PC-9 (cell line): ENCODE measurements at places on chromosomes 4 and X. TPM values are rescaled to one million over a fixed set of nuclear protein-coding genes. Genes with fewer than 3 reads are reported as not detected.

GRCh38 chr4:93788712-93789111 lies 39.8 kb upstream of the ATOH1 start:
- H3K27me3 ChIP-seq, result no peaks in the 10 kb centered on the region
- H3K27ac ChIP-seq, result no peak overlapping the region
- H3K4me1 ChIP-seq, result no peaks in the 10 kb centered on the region
- no peak overlapping the region for H3K4me3 ChIP-seq

- H3K27me3 ChIP-seq, result no peaks in the 10 kb centered on the region
- no peak overlapping the region for H3K4me3 ChIP-seq
- no peak for DNase-seq
- H3K4me1 ChIP-seq, result peaks cover 44% of the 10 kb centered on the region
Observed at GRCh38 chr4:41572516-41572915, 34.6 kb downstream of the LIMCH1 start.

DNA sequence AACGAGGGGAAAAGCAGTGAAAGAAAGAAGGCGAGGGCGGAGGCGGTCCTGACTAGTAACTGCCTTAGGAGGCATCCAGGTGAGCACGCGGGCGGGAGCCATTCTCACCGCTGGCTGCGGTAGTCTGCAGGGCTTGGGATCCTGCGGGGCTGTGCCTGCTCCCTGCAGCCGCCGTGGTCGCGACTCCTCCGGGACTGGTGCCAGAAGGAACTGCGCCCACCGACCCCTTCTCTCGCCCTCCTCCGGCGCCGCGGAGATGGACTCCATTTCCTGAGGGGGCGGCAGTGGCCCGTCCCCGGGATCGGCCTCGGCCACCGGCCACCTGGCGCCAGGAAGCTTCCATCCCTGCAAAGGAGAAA lies 543 bp downstream of the NFXL1 start:
- H3K4me1 ChIP-seq, result peaks cover 17% of the 10 kb centered on the region
- H3K27ac ChIP-seq, result peak overlapping the region; percentile 84
- DNase-seq, result no peak
- no peaks in the 10 kb centered on the region for H3K27me3 ChIP-seq
- peaks cover 22% of the 10 kb centered on the region for H3K36me3 ChIP-seq
- peak overlapping the region; percentile 80 for H3K4me3 ChIP-seq

DNA sequence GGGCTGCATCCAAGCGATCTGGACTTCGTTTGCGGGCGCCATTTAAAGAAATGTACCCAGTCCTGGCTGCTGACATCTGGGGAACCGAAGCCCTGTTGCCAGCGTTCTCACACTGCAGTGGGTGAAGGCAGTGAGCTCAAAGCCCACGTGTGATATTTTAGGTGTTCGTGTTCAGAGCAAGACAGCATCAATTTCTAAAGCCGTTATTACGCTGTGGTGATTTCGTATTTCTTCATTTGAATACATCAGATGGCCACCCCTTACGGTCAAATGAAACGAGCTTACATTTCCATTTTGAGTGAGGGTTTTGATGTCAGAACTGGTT lies 376 bp upstream of the C4orf36 start:
- H3K27me3 ChIP-seq, result no peaks in the 10 kb centered on the region
- DNase-seq, result no peak
- H3K36me3 ChIP-seq, result no peaks in the 10 kb centered on the region
- H3K27ac ChIP-seq, result peak overlapping the region; percentile 95
- peak overlapping the region; percentile 71 for H3K4me3 ChIP-seq
- peaks cover 8% of the 10 kb centered on the region for H3K4me1 ChIP-seq

- H3K36me3 ChIP-seq, result no peaks in the 10 kb centered on the region
- no peak for DNase-seq
- no peaks in the 10 kb centered on the region for H3K4me1 ChIP-seq
Observed at GRCh38 chr4:22179124-22179874, 230.7 kb upstream of the KCNIP4 start.

GRCh38 chrX:10031746-10032145 lies 64.6 kb downstream of the CLDN34 start:
- peaks cover 9% of the 10 kb centered on the region; the same call in 1 of the 2 replicates for H3K4me1 ChIP-seq
- H3K36me3 ChIP-seq, result no peaks in the 10 kb centered on the region
- H3K27ac ChIP-seq, result no peak overlapping the region
- H3K4me3 ChIP-seq, result no peak overlapping the region
- H3K27me3 ChIP-seq, result no peaks in the 10 kb centered on the region

DNA sequence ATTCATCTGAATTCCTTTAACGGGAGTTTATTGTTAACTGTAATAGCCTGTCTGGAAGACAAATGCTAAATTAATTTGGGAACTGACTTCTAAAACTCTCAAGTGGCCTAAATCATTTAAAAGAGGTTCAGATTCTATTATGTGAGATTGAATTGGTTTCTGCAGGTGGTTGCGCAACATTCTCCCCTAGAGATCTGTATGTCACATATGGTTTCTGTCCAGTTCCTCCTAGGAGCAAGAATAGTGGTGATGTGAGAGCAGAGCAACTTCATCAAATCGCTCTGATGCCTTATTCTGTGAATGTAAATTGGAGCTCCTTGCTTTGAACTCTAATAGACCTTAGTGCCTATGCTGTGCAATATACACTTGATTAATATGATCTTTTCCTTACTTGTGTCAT lies 144.6 kb upstream of the GPR101 start:
- H3K4me1 ChIP-seq, result no peaks in the 10 kb centered on the region
- DNase-seq, result no peak
- no peaks in the 10 kb centered on the region for H3K36me3 ChIP-seq
- no peak overlapping the region for H3K27ac ChIP-seq

DNA sequence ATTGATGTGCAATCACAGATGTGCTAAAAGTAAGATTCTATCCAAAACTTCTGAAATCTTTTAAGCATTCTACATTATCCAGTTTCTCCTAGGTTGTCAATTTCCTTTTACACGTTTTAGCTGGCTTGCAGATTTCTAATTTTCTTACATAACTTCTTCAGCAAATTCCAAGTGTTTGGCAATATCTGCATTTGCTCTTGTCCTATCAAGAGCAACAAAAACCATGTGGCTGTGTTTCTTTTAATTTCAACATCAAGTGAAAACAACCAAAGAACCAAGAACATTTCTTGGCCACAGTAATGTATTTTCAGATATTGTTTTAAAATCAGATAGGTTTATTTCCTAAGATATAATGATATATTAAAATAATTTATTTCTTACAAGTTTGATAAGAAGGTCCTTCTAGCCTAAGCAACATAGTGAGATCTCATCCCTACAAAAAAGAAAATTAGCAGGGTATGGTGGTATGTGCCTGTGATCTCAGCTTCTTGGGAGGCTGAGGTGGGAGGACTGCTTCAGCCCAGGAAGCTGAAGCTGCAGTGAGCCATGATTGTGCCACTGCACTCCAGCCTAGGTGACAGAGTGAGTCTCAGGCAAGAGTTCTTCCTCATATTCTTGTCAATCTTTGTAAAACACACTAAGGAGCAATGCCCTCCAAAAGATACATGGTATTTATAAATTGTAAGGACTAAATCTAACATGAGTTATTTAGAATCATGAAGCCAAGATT lies 131.4 kb upstream of the NAP1L5 start:
- no peak for DNase-seq
- no peaks in the 10 kb centered on the region for H3K27me3 ChIP-seq
- no peak overlapping the region for H3K27ac ChIP-seq
- no peaks in the 10 kb centered on the region for H3K36me3 ChIP-seq
- peaks cover 9% of the 10 kb centered on the region for H3K4me1 ChIP-seq
- no peak overlapping the region for H3K4me3 ChIP-seq

DNA sequence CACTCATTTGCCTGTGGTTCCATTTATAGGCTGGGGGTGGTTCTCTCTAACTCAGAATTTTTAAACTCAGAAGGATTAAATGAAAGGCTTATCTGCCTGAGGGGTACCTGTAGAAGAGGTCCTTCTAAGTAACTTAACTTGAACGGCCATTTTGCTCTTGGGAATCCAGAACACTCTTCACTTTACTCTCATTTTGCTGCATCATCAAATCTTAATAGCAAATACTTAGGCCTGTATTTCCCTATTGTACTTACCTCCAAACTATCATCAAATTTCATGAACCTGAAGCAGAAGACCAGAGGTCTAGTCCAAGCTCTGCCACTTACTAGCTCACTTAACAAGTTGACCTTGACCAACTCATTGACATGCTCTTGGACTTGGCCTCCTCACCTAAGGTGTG lies 70.4 kb downstream of the GRIA3 start:
- H3K36me3 ChIP-seq, result no peaks in the 10 kb centered on the region
- no peaks in the 10 kb centered on the region for H3K4me1 ChIP-seq
- H3K27ac ChIP-seq, result no peak overlapping the region
- H3K27me3 ChIP-seq, result no peaks in the 10 kb centered on the region

DNA sequence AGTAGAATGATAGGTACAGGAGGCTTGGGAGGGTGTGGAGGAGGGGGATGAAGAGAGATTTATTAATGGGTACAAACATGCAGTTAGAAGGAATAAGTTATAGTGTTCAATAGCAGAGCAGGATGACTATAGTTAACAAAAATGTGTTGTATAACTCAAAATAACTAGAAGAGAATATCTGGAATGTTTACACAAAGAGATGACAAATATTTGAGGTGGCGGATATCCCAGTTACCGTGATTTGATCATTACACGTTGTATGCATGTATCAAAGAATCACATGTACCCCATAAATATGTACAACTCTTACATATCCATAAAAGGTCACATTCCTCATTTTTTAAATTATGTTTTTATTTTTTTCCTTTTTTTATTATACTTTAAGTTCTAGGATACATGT lies 456.6 kb downstream of the MAGEB5 start:
- H3K27me3 ChIP-seq, result no peaks in the 10 kb centered on the region
- H3K27ac ChIP-seq, result no peak overlapping the region
- no peaks in the 10 kb centered on the region for H3K4me1 ChIP-seq
- no peaks in the 10 kb centered on the region for H3K36me3 ChIP-seq
- no peak for DNase-seq
- no peak overlapping the region for H3K4me3 ChIP-seq

DNA sequence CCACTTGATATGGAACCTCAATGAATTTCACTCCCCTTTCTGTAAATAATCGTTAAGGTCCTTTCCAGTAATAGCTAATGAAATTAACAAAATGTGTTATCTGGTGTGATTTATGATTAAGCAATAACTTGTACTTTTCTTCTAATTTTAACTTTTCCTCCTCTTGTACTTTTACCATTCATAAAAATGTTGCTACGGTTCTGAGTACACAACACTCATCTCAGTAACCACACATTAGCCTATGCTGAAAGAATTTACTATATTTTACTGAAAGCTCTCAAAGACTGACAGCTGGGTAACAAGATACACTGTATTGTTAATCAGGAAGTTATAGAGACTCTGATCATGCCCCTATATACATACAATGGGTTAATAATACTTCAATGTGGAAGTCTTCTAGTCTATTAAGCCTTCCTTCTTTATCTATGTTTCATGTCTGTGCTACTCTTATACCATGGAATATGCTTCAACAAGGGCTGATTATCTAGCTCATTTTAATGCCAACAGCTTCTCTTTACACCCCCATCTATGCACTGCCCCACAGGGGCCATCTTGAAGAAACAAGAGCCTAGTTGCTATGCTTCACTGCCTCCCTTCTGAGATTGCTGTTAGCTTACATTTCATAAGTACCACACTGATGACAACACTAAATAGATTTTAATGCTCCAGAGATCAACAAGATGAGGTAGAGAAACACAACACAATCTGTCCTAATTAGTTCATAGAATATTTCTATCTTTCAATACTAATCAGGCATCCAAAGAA lies 39.1 kb downstream of the LAMP2 start:
- no peak overlapping the region for H3K27ac ChIP-seq
- H3K4me3 ChIP-seq, result no peak overlapping the region
- no peaks in the 10 kb centered on the region; the same call in 1 of the 2 replicates for H3K36me3 ChIP-seq
- DNase-seq, result no peak
- no peaks in the 10 kb centered on the region for H3K27me3 ChIP-seq

- no peaks in the 10 kb centered on the region for H3K4me1 ChIP-seq
- no peak overlapping the region for H3K27ac ChIP-seq
- DNase-seq, result no peak
- no peaks in the 10 kb centered on the region for H3K36me3 ChIP-seq
- no peaks in the 10 kb centered on the region for H3K27me3 ChIP-seq
Observed at GRCh38 chr4:172515266-172515879, 653.2 kb upstream of the GALNT7 start.

DNA sequence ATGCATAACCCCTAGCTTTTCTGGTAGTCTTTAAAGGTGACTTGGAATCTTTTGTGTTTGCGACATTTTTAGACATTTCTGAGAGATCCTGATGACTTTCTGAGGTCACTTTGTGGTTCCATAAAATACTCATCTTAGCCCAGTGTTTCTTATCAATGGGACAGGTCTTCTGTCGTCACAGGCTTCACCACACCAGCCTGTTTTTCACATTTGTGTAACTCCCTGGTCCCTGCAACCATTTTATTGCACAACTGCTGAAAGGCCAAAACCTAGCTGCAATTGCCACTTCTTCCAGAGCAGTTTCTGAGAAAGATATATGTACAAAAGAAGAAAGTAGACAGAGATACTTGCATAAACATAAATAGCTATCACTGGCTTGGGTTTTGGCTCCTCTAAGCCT lies 120.9 kb downstream of the IL15 start:
- no peak overlapping the region for H3K27ac ChIP-seq
- no peaks in the 10 kb centered on the region for H3K27me3 ChIP-seq
- H3K36me3 ChIP-seq, result no peaks in the 10 kb centered on the region
- H3K4me3 ChIP-seq, result no peak overlapping the region

- H3K27ac ChIP-seq, result no peak overlapping the region
- no peaks in the 10 kb centered on the region for H3K4me1 ChIP-seq
- no peak overlapping the region for H3K4me3 ChIP-seq
- H3K27me3 ChIP-seq, result no peaks in the 10 kb centered on the region
Observed at GRCh38 chrX:126886997-126887396, 67.5 kb downstream of the PRR32 start.

- H3K4me1 ChIP-seq, result no peaks in the 10 kb centered on the region
- H3K36me3 ChIP-seq, result no peaks in the 10 kb centered on the region
- no peak for DNase-seq
- no peak overlapping the region for H3K4me3 ChIP-seq
- H3K27ac ChIP-seq, result no peak overlapping the region
Observed at GRCh38 chr4:78683352-78683751, 92.8 kb upstream of the BMP2K start.

- H3K27ac ChIP-seq, result no peak overlapping the region
- no peaks in the 10 kb centered on the region for H3K4me1 ChIP-seq
- H3K36me3 ChIP-seq, result no peaks in the 10 kb centered on the region
- no peak for DNase-seq
Observed at GRCh38 chrX:132044953-132045352, 21.9 kb downstream of the STK26 start.

Gene SORBS2
- 15.7 and 16.4 TPM in 2 replicates for total RNA-seq

Gene MAOB
- 0.55 and 0.74 TPM in 2 replicates for total RNA-seq

Gene LGI2
- not detected in 2 replicates for total RNA-seq

Gene KIF4A
- 36.7 and 52.9 TPM in 2 replicates for total RNA-seq

Gene LEF1
- 2.8 and 3.4 TPM in 2 replicates for total RNA-seq

Gene BEX2
- 4.7 and 6.9 TPM in 2 replicates for total RNA-seq

Gene CDKN2AIP
- 7.7 and 8.7 TPM in 2 replicates for total RNA-seq

Gene SLC16A2
- total RNA-seq, result not detected in 2 replicates

Gene MAGEB6
- total RNA-seq, result not detected in 2 replicates

Gene RXFP1
- total RNA-seq, result not detected in 2 replicates

Gene NAP1L3
- not detected in 2 replicates for total RNA-seq

Gene TMEM35A
- total RNA-seq, result not detected in 2 replicates

Gene ANKRD37
- total RNA-seq, result 4.2 and 5.8 TPM in 2 replicates

Gene GLRA3
- total RNA-seq, result 0.39 TPM in 1 of 2 replicates, not detected in the other

Gene PPEF1
- total RNA-seq, result not detected in 2 replicates

Gene PAGE4
- not detected in 2 replicates for total RNA-seq

Gene IL21
- total RNA-seq, result not detected in 2 replicates
